ENCODE measurements at places on chromosomes 6 and 20.

GRCh38 chr6:153852481-153852880 is 186.6 kb upstream of the OPRM1 start:
- no peak overlapping the region for H3K4me3 ChIP-seq
- no peak for DNase-seq
- no peak overlapping the region for H3K27ac ChIP-seq
- no peaks in the 10 kb centered on the region for H3K4me1 ChIP-seq

DNA sequence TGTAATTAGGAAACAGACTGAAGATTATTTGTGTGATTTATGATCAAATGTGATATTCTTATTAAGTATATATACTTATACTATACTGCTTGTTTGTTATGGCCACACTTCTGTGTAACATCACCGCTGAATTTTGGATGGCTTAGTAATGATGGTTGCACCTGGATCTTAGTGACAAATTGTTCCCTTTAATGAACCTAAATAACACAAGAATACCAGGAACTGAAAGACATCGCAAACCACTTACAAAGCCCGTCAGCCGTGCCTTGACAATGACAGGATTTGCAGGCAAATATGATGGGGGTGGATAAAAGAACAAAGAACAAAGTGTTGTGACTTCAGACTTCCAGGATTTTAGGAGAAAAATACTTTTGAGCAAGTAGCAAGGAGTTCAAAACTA is 67.1 kb downstream of the LAMP5 start:
- no peak overlapping the region for H3K27ac ChIP-seq
- H3K4me3 ChIP-seq: no peak overlapping the region
- no peaks in the 10 kb centered on the region for H3K36me3 ChIP-seq
- H3K27me3 ChIP-seq: no peaks in the 10 kb centered on the region
- H3K4me1 ChIP-seq: no peaks in the 10 kb centered on the region

DNA sequence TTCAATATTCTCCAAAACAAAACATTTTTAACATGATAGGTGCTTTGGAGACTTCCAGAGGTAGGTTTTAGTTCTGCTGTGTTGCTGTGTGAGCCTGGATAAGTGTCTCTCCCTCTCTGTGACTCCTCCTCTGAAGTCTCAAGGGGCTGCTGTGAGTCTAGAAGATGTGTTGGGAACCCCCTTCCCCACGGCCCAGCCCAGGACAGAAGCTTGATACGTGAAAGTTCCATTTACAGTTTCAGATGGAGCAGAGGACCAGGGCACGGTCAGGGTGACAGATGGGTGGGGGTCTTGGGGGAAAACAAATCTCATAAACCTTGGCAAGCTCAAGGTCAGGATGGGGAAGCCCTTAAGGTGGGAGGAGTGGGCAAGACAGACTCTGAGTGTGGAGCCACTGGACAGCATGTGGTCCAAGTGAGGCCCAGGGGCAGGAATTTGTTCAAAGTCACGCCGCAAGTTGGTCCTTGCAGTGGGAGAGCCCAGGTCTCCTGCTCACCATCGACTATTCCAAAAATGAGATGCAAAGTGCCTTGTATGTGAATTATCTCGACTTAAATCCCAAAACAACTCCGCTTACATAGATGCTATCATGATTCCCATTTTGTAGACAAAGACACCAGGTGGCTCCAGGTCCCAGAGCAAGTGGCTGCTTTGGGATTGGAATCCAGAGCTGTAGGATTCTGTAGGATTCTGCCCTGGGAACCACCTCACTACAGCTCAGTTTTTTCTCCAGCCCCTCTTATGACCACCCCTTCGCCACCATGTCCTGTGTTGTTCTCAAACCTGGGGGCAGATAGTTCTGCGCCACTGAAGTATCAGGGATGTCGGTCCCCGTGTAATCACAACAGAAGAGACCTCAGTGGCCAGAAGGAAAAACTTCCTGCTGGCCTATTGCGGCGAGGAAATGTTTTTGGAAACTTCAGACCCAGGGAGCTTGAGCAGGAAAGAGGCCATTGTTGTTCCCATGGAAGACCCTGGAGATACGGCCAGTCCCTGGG is 1.9 kb downstream of the TGM2 start:
- H3K4me3 ChIP-seq: no peak overlapping the region
- H3K36me3 ChIP-seq: no peaks in the 10 kb centered on the region
- no peak for DNase-seq
- H3K27me3 ChIP-seq: no peaks in the 10 kb centered on the region

DNA sequence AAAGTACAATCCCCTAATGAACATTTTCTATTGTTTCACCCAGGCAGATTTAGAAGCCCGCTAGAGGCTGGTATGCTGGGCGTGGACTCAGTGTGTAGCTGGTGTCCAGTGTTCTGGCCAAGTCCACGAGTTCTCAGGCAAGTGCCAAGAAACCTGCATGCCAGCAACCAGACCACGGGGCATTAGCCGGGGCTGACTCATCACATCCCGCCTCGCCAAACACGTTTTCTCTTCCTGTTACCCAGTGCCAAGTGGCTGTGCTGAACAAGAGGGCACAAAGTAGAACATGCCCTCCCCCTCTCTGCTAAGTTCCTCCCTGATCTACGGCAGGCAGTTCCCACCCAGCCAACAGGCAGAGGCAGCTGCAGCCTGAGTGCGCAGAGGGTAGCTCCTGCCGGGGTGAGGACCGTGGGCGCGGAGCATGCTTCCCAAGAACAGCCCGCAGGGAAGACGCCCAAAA is 29.6 kb downstream of the RAMACL start:
- peak; percentile 94 for DNase-seq
- peak overlapping the region; percentile 25 for H3K4me3 ChIP-seq
- H3K4me1 ChIP-seq: no peaks in the 10 kb centered on the region
- peak overlapping the region; percentile 72 for H3K27ac ChIP-seq

GRCh38 chr6:144969602-144970272 is 684.6 kb downstream of the UTRN start:
- no peak overlapping the region for H3K4me3 ChIP-seq
- DNase-seq: no peak
- H3K4me1 ChIP-seq: no peaks in the 10 kb centered on the region
- H3K27ac ChIP-seq: no peak overlapping the region

- H3K36me3 ChIP-seq: no peaks in the 10 kb centered on the region
- H3K27ac ChIP-seq: no peak overlapping the region
- DNase-seq: no peak
- peak overlapping the region; percentile 77 for H3K4me3 ChIP-seq
- H3K4me1 ChIP-seq: no peaks in the 10 kb centered on the region
- no peaks in the 10 kb centered on the region for H3K27me3 ChIP-seq
Measured at GRCh38 chr20:35600176-35600992, 15.2 kb upstream of the SPAG4 start.

GRCh38 chr6:165626711-165627110 is 36.3 kb downstream of the PDE10A start:
- H3K27ac ChIP-seq: no peak overlapping the region
- no peak for DNase-seq
- H3K27me3 ChIP-seq: no peaks in the 10 kb centered on the region
- no peaks in the 10 kb centered on the region for H3K4me1 ChIP-seq
- no peak overlapping the region for H3K4me3 ChIP-seq
- H3K36me3 ChIP-seq: no peaks in the 10 kb centered on the region

- H3K36me3 ChIP-seq: no peaks in the 10 kb centered on the region
- no peaks in the 10 kb centered on the region for H3K4me1 ChIP-seq
- no peak for DNase-seq
Measured at GRCh38 chr20:10061641-10062040, 26.9 kb downstream of the ANKEF1 start.

DNA sequence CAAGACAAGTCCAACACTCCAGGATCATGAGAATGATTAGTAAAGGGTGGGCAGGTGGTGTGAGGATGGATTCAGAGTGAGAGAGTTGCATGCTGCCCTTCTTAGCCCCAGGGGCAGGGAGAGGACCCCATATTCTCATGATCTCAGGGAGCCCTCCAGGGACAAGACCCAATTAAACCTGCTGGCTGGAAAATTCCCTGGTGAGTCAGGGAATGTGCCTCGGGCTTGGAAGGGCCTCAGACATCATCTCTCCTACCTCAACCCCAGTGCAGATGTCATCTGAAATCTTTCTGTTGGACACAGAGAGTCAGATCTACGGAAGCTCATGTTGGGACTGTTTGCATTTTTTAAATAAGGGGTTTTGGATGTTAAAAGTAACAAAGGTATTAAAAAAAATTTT is 9.2 kb upstream of the SIRPD start:
- no peak for DNase-seq
- no peaks in the 10 kb centered on the region for H3K27me3 ChIP-seq
- no peaks in the 10 kb centered on the region for H3K4me1 ChIP-seq
- H3K4me3 ChIP-seq: no peak overlapping the region
- H3K27ac ChIP-seq: no peak overlapping the region

- no peak for DNase-seq
- H3K27me3 ChIP-seq: no peaks in the 10 kb centered on the region
- no peaks in the 10 kb centered on the region for H3K4me1 ChIP-seq
Measured at GRCh38 chr6:50062051-50062450, 12.3 kb upstream of the DEFB112 start.

DNA sequence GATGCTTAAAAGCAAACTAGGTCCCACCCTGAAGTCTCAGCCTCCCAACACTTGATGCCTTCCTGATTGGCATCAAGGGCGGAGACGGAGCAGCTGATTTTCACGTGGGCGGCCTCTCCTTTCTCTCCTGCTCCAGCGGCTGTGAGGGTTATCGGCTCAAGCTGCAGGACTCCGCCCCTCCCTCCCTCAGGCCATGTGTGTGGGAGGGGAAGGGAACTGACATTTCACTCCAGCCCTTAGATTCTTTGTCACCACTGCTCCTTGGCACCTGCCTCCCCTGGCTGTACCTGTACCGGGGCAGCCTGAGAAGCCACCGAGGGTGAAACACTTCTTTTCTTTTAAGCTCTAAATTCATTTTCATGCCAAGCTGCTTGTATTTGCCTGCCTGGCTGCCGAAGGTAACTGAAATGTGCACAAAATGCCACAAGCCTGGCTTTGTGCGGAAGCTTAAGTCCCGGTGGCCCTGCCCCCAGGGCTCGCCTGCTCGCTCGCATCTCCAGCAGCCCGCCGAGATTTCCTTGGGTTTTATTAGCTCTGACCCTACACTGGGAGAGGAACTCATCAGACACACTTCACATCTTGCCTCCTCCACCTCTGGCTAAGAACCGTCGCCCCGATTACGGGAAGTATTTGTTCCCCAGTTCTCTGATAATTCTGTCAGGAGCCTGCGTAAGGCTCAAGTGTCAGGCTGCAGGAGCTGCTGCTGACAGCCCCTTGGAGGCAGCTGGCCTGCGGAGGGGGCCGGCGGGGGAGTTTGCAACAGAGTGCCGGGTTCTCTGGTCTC is 9.6 kb upstream of the CPNE5 start:
- H3K27me3 ChIP-seq: no peaks in the 10 kb centered on the region
- H3K4me3 ChIP-seq: peak overlapping the region; percentile 50
- no peaks in the 10 kb centered on the region for H3K4me1 ChIP-seq

DNA sequence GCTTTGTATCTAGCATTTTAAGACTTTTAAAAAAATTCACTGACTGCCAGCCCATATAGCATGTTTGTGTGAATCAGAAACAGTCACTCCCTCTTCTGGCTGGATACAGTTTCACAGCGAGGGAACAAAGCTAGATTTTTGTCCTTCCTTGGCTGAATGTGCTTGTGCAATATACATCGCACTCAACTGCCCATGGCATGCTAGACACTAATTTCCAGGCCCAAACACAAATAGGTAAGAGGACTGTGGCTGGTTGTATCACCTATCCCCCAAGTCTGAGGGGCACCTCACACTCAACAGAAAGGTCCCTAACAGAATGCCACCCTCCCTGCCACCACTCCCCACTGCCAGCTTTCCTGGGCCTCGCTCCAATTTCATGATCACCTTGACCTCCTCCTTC is 16.2 kb upstream of the BLCAP start:
- H3K36me3 ChIP-seq: no peaks in the 10 kb centered on the region
- no peak for DNase-seq
- H3K4me3 ChIP-seq: no peak overlapping the region
- H3K27ac ChIP-seq: no peak overlapping the region
- no peaks in the 10 kb centered on the region for H3K27me3 ChIP-seq

- H3K27me3 ChIP-seq: no peaks in the 10 kb centered on the region
- no peak overlapping the region for H3K4me3 ChIP-seq
- no peaks in the 10 kb centered on the region for H3K36me3 ChIP-seq
- no peak overlapping the region for H3K27ac ChIP-seq
- no peaks in the 10 kb centered on the region for H3K4me1 ChIP-seq
Measured at GRCh38 chr6:55141611-55142010, 32.7 kb upstream of the HCRTR2 start.

GRCh38 chr6:128518434-128519131 is 1.8 kb downstream of the PTPRK start:
- H3K27me3 ChIP-seq: no peaks in the 10 kb centered on the region
- no peaks in the 10 kb centered on the region for H3K36me3 ChIP-seq
- H3K27ac ChIP-seq: peak overlapping the region; percentile 97
- DNase-seq: no peak

DNA sequence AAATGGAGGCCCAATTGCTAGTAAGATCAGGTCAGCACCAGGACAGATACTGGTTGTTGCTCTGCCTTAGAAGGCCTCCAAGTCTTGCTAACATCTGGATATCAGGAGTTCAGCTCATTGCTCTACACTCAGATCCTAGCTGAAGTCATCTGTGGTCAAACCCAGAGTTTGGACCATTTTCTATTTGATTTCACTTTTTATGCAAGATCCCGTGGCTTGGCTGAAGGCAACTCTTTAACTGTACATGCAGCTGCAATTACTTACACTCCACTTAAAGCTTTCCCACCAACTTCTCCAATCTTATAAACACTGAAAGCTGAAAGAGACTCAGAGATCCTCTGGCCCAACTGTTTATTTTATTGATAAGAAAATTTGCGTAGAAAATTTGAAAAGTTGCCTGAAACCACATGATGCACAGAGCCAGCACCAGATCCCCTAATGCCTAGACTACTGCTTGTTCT is 2.7 kb downstream of the SLC17A2 start:
- H3K4me1 ChIP-seq: no peaks in the 10 kb centered on the region
- no peak overlapping the region for H3K4me3 ChIP-seq
- no peak overlapping the region for H3K27ac ChIP-seq
- H3K27me3 ChIP-seq: no peaks in the 10 kb centered on the region

DNA sequence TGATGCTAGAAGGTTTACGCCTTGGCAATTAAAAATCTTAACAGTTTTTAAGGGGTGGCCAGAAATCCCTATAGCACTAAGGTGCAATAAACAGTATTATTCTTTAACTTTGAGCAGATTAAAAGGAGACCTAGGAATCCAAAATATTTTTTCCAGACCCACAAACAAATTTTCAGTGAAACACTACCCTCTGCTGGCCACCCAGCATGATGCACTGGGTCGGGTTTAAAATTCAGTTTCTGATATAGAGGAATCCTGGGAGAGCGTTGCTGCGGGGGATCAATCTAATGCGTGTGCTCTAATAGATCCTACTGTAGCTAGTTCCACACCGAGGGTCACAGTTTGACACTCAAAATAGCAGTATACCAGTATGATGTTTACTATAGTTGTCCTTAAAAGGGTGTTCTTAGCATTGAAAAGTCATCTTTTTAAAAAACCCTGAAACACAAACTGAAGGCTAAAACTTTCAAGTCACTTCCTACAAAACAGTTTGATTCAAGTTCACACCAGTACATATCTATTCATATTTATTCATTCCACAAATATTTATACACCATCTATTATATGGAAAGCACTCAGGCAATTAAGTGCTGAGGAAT is 10.2 kb downstream of the UBE3D start:
- no peaks in the 10 kb centered on the region for H3K36me3 ChIP-seq
- H3K4me3 ChIP-seq: no peak overlapping the region
- H3K27me3 ChIP-seq: no peaks in the 10 kb centered on the region
- no peak for DNase-seq
- H3K27ac ChIP-seq: no peak overlapping the region
- H3K4me1 ChIP-seq: no peaks in the 10 kb centered on the region
